ENCODE measurements at places on chromosomes 12 and 14.

DNA sequence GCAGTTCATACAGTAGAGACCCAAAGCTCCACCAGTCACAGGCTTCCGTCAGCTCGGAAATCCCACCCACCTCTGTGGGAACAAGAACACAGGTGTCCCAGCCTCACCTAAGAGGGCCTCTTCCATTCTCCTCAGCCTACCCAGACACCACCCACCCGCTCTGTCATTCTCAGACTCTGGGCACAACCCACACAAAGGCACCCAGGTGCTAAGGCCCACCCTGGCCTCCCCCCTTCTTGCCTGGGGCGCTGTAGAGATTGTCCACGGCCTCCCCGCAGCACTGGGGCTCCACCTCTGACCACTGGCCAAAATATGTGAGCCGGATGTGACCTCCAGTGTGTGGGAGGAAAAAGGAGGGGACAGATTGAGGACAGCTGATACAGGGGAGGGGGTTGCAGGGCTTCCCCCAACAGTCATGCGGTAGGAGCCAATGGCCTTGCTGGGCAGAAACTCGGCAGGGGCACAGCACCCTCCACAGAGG lies 14.2 kb downstream of the RPS6KL1 start:
- no peak for DNase-seq

- DNase-seq = no peak
Measured at GRCh38 chr12:84638811-84639368, 273.7 kb downstream of the SLC6A15 start.

GRCh38 chr12:6888360-6888759 lies 15.3 kb upstream of the SPSB2 start:
- DNase-seq = no peak

GRCh38 chr12:97754306-97754705 lies 291.7 kb downstream of the RMST start:
- DNase-seq = no peak

GRCh38 chr12:25269701-25270100 lies 19.0 kb upstream of the KRAS start:
- DNase-seq = no peak

- DNase-seq = no peak
Measured at GRCh38 chr12:113903381-113903863, 62.7 kb downstream of the RBM19 start.
